NCI-H2107 (cell line): ENCODE measurements at places on chromosomes 12 and 14.
A peak's percentile ranks its signal among the peaks of the same experiment; 100 is the strongest.

DNA sequence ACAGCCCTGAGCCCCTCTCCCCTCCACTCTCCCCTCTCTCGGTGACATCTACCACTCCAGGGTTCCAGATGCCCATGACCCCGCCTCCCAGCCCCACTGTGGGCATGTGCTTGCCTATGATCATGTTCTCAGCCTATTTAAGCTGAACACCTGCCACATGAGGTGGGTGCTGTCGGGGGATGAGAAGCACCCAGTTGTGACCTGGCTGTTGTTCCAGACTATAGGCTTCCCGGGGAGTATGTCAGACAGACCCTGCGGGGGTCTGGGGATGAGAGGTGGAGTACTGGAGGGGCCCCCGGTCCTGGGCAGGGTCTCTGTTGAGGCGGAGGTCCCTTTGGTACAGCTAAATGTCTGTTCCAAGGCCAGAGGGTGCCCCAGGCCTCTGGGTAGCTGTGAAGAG lies 6.0 kb downstream of the VSX2 start:
- peak; percentile 24 for DNase-seq

DNA sequence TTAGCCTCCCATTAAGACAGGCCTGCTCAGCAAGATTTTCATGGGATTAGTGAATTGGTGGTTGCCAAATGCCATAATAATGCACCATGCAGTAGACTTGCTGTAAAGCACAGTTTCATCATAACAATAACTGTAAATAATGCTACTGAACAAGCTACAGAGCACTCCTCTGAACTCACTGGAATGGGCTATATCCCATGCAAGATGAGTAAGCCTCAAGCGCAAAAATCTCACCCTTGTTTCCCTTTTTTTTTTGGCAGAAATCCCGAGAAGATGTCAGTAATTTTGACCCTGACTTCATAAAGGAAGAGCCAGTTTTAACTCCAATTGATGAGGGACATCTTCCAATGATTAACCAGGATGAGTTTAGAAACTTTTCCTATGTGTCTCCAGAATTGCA lies 145.9 kb upstream of the HIF1A start:
- no peak for DNase-seq

DNA sequence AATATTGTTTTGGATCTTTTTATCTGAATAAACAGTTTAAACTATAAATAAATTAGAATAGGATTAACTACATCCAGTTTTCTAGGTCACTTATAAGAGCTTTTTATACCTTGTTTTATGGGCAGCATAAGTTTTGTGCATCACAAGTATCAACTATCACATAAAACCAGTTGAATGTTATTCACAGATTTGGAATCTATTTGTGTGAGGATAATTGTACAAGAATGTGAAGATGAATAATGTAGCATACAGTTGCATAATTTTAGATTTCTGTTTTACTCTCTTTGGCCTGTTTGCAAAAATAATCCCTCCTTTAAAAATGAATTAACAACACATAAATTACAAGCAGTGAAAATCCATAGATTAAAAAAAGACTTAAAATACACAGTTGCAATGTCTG lies 88.8 kb downstream of the SCFD1 start:
- DNase-seq: no peak

DNA sequence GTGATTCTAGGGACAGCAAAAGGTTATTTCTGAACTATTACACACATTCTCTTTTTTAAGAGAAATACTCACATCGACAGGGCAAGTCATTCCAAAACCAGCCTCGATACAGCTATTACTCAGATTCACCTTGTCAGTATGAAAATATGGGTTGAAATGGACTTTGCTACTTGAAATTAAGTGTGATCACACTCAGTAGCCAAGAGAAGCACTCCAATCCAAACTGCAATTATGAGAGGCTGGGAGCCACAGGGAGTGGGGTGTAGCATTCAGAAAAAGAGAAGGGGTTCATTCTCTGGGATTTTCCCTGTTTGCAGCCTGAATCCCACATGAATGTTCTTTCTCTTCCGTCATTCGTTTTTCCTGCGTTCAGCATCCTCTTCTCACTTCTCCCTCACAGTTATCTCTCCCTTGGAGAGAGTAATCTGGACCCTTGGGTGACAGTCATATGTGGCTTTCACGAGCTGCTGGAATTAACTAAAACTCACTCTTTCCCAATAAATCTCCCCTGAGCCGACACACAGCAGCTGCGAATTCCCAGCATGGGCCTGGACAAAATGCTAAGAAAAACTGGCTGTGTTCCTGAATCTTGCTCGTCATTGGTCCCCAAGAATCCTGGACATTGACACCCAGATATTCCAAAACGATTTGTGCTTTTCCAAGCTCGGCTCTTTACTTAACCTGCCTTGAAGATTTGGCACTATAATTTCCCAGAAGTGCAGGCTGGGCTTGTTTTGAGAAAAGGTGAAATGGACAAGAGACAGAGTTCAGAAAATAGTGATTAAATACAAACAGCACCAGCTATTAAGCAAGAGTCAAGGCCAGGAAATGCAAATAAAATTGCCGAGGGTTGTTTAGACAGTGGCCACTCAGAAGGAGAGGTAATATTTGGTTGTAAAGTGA lies 199.5 kb upstream of the PLEKHG7 start:
- no peak for DNase-seq

DNA sequence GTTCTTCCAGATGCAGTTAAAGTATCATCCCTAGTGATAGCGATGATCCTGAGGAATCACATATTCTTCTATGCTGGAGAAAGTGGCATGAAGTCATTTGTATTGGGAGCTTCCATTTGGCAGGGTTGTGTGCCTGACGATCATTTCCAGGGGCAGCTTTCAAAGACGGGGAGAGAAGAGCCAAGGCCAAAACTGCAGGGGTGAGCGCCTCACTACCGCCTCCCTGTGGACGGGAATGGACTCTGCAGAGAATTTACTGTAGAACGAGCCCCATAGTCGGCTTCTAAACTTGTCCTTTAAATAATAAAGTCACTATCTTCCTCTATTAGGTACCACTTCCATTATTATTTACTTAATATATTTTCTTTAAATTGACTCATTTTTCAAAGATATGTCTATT lies 555.9 kb upstream of the TMEM132C start:
- no peak for DNase-seq

DNA sequence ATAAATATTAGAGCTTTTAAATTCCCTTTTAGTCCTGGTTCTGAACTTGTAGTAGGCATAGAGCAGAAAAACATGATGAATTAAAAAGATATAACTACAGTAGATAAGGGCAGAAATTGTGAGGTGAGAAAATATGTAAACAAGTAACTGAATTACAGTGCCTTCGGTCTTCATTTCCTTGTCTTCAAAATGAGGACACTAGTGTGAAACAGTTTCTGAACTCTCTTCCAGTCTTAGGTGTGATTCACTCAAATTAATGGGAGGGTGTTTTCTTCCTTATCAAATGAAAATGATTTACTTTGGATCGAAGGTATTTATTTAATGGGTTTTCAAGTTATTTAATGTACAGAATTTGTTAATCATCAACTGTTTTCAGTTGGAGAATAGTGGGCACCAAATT lies 1.5 kb downstream of the FGD4 start:
- DNase-seq: no peak

DNA sequence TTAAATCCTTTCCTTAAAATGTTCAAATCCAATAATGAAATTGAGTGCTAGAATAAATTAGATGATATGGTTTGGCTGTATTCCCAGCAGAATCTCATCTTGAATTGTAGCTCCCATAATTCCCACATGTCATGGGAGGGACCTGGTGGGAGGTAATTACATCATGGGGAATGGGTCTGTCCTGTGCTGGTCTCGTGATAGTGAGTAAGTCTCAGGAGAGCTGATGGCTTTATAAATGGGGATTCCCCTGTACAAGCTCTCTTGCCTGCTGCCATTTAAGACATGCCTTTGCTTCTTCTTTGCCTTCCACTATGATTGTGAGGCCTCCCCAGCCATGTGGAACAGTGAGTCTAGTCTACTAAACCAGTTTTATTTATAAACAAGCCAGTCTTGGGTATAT lies 508.5 kb downstream of the ETNK1 start:
- DNase-seq: no peak

DNA sequence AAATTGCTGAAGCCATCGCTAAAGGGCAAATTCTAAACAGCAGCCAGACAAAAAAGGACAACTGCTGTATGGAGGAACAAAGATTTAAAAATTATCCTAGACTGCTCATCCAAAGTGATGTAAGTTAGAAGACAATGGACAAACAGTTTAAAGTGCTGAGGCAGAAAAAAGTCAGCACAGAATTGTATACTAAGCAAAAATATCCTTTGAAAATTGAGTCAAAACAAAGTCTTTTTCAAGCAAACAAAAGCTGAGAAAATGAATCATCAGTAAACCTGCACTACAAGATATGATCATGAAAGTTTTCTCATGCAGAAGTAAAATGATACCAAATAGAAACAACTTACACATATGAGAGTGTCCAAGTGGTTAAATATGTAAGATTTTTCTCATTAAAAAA lies 43.6 kb downstream of the EML5 start:
- DNase-seq: no peak

- DNase-seq: no peak
Observed at GRCh38 chr14:60183741-60184140, 18.5 kb upstream of the DHRS7 start.

- no peak for DNase-seq
Observed at GRCh38 chr12:82474798-82475184, 116.5 kb downstream of the METTL25 start.

GRCh38 chr12:86837246-86837645 lies 581.1 kb upstream of the MGAT4C start:
- DNase-seq: no peak

- DNase-seq: peak; percentile 70
Observed at GRCh38 chr14:101235335-101236103, 325.8 kb upstream of the DIO3 start.

- no peak for DNase-seq
Observed at GRCh38 chr12:623172-623864, 39.9 kb downstream of the NINJ2 start.

GRCh38 chr12:12474931-12475795 lies 87.5 kb downstream of the DUSP16 start:
- no peak for DNase-seq

- no peak for DNase-seq
Observed at GRCh38 chr14:31337331-31337730, 83.0 kb downstream of the HEATR5A start.

DNA sequence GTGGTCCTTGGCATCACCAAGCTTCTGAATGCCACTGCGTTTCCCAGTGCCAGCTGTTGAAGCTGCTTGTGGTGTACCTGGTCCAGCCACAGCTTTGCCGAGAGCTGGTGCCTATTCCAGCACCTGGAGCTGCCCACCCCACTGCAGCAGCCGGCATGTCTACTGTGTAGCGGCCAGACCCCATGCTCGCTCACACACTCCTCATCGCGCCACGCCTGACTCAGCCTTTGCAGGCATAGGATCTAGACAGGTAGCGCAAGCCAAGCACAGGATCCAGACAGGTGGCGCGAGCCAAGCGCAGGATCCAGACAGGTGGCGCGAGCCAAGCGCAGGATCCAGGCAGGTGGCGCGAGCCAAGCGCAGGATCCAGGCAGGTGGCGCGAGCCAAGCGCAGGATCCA lies 11.6 kb upstream of the ZNF605 start:
- no peak for DNase-seq

DNA sequence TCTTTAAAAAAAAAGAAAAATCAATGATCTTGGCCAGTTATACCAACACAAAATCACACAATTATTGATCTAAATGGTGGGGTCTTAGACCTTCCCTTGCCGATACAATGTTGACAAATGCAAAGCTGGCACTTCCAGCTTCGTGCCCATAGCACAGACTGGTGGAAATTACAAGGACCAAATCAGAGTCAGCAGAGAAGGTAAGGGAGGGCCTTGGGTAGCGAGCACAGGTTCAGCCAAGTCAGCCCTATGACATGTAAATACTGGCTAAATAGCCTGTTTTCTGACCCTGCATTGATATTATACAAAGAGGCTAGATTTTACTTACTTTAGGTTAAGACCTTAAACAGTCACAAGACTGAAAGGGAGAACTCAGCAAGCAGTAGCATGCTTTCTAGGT lies 30.3 kb upstream of the WDR89 start:
- no peak for DNase-seq

DNA sequence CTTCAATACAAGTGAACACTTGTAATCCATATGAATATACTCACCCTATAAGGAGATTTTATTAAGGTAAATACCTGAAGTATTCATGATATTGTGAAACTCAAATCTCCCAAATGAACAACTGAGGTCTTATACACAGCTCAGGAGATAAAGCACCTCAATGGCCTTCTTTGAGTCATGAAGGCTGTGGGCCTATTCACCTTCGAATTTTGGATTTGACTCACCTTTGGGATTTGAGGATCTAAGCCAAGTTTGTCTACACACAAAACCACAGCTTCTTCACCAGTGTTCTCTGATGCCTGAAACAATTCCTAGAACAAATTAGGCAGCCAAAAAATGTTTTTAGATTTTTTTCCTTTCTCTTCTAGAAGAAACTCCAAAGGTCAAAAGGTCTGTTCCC lies 194.1 kb downstream of the NUAK1 start:
- DNase-seq: no peak

- no peak for DNase-seq
Observed at GRCh38 chr12:57146961-57147944, at the start of gene LRP1-AS. TSS of gene LRP1-AS (minus strand) at chr12:57147619.

DNA sequence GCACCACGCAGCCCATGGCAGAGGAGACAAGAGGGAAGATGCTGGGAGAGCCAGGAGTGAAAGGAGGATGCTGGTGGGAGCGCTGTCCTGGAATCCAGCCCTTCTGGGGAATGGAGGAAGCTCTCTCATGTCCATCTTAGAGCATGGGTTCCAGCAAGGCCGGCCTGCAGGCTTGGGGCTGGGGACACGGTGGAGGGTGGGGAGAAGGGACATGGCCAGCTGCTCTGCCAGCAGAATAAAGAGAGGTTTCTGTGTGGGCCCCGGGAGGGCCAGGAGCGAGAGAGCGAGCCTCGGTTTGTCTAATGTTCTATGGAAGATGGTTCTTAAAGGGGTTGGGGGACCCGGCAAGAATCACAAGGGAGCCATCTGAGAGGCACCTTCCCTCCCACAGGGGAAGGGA lies 60.2 kb downstream of the RIMBP2 start:
- DNase-seq: no peak

DNA sequence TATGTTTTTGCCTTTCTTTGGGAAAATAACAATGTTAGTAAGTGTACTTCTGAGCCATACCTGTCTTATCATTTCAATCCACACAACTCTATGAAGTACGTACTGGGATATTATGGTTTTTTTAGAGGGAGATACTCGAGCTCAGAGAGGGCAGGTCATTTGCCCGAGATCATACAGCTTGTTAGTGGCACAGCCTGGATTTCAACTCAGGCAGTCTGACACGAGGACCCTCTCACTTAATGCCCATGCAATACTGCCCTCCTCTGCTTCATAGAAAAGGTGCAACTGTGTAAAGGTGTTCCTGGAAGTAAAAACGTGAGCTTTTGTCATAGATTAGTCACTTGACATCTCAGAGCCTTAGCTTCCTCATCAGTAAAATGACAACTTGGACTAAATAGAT lies 128.0 kb downstream of the NDUFA12 start:
- DNase-seq: no peak
